ENCODE measurements at places on chromosomes 11 and 22.

GRCh38 chr11:38019072-38019775, 1421.2 kb upstream of the RAG2 start:
- DNase-seq, result no peak

- no peak for DNase-seq
Observed at GRCh38 chr11:68313574-68314202, 1.3 kb downstream of the LRP5 start.

GRCh38 chr11:2530855-2531200, 86.0 kb downstream of the KCNQ1 start:
- no peak for DNase-seq

DNA sequence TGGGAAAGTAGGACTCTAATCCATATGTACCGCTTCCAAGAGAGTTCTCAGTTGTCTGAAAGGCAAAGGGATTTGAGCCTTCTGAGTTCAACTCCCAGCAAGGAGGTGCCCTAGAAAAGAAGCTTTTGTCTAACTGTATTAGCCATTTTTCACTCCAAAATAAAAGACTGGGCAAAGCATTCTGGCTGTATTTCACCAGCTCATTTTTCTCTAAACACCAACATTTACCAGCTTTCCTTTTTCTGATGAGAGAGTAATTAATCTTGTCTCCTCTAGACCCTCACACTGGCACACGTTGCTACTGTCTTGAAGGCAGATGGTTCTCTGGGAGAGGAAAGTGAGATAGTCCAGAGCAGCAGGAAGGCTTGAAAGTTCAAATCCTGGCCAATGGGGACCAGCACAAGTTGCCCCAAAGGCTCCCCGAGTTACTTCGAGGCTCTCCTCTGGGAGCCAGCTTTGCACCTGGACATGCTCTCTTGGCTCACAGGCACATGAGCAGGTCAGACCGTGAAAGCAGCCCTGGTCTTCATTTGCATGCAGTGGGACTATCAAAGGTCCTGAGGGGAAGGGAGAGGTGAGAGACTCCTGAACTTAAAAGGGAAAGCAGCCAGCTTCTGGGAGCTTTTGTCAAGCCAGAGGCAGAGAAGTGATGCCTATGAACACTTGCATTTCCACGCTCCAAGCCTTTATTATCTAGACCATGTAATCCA, 100.0 kb downstream of the NTM start:
- no peak for DNase-seq

DNA sequence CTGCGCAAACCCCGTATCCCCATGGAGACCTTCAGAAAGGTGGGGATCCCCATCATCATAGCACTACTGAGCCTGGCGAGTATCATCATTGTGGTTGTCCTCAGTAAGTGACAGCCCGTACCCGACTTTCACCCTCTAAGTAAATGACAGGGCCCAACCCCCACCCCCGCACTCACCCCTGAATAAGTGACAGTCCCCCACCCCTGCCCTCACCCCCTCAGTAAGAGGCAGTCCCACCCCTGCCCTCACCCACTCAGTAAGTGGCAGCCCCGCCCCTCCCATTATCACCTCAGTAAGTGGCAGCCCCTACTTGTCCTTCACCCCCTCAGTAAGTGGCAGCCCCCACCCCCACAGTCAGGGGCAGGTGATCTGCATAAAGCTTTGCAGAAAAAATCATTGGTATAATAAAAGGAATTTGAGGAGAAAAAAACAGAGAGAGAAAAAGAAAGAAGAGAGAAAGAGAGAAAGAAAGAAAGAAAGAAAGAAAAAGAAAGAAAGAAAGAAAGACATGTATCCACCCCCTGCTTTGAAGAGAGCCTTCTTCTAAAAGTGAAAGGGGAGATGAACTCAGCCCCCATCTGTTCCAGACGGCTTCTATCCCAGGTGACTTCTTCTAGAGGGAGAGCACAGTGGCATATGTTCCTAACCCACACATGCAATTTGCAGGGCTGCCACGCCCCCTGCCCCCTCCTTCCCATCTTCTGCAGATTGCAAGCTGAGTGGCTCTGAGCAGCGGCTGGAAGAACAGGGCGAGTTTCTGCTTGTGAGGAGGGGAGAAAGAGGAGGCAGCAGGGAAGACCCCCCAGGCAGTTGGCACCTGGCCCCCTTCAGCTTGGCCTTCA, 12.5 kb upstream of the SMIM35 start:
- DNase-seq, result no peak

GRCh38 chr11:113663567-113663966, 42.5 kb downstream of the TMPRSS5 start:
- no peak for DNase-seq

DNA sequence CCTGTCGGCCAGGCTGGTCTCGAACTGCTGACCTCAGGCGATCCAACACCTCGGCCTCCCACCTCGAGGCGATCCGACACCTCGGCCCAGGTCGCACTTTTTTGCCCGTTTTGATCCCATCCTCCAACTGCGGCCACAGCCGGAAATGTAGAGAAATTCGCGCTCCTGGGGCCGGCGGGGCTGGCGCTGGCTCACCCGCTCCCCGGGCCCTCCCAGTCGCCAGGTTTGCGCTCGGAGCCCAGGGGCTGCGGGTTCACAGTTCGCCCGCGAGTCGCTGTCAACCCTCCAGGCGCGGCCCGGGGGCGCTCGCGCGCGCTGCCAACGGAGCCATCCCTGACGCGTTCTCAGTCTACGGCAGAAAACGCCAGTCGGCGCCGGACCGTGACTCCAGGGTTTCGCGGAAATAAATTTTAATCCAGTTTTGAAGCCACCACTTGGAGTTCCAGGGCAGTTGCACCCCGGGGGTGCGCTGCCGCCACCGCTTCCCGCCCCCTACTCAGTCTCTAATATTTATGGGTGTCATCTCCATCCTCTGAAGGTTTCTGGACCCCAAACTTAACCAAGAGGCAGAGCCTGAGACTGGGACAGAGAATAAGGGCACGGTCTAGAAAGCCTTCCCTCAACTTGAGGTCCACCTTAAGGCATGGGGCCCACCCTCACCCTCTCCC, 1.5 kb upstream of the KLHDC7B start:
- DNase-seq, result peak; percentile 67

- DNase-seq, result no peak
Observed at GRCh38 chr11:6642957-6643356, 12.7 kb downstream of the DCHS1 start.

DNA sequence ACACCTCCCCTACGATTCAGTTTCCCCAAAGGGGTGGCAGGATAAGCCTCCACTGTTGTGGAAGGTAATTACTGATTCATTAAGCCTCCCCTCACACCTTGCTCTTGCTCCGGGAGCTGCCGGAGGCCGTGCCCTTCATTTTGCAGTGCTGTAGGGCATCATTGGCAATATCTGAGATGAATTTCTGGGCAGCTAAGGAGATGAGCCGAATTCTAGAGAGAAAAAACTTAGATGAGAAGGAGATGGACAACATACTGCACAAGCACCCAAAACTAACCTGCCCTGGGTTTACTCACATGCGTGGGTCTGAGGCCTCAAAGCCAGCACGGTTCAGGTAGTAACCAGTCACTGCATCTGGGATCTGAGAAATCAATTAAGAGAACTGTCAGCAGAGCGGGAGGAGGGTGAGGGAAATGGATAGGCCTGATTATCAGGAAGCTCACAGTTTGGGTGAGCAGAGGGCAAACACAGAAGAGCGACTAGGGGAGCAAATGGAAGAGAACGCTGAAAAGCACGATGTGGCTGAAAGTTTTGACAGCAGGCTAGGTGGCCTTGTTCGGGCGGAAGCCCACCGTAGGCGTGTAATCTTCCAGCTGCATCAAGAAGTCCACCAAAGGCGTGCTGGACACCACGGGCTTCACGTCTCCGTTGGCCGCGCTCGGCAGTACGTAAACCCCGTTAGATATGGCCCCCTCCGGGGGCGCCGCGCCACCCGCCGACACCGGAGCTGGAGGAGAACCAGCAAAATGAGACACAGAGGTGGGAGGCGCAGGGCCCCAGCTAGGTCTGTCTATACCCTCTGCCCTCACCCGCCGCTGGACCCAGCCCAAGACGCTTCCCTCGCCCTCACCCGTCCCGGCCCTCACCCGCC, 689 bp downstream of the TAF10 start:
- DNase-seq, result no peak

GRCh38 chr11:116053548-116053919, 549.3 kb upstream of the CADM1 start:
- DNase-seq, result no peak

GRCh38 chr11:37916331-37916730, 1318.3 kb upstream of the RAG2 start:
- DNase-seq, result no peak

DNA sequence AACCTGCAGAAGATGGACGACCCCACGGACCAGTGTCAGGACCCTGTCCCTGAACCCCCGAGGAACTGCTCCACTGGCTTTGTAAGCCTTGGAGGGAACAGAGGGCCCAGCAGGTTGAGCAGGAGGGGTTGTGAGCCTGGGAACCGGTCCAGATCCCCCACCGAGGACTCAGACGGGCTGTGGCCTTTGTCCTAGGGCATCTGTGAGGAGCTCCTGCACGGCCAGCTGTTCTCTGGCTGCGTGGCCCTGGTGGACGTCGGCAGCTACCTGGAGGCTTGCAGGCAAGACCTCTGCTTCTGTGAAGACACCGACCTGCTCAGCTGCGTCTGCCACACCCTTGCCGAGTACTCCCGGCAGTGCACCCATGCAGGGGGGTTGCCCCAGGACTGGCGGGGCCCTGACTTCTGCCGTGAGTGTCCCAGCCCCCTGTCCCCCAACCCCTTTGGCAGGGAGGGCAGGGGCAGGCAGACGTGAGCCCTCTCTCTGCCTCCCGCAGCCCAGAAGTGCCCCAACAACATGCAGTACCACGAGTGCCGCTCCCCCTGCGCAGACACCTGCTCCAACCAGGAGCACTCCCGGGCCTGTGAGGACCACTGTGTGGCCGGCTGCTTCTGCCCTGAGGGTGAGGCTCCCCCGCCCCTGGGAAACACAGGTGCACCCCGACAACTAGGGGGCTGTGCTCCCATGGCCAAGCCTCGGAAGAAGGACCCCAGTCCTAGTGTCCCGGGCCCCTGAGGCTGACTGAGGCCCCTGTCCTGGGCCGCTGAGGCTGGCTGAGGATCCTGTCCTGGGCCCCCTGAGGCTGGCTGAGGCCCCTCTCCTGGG, 6.4 kb downstream of the MUC5AC start:
- no peak for DNase-seq

DNA sequence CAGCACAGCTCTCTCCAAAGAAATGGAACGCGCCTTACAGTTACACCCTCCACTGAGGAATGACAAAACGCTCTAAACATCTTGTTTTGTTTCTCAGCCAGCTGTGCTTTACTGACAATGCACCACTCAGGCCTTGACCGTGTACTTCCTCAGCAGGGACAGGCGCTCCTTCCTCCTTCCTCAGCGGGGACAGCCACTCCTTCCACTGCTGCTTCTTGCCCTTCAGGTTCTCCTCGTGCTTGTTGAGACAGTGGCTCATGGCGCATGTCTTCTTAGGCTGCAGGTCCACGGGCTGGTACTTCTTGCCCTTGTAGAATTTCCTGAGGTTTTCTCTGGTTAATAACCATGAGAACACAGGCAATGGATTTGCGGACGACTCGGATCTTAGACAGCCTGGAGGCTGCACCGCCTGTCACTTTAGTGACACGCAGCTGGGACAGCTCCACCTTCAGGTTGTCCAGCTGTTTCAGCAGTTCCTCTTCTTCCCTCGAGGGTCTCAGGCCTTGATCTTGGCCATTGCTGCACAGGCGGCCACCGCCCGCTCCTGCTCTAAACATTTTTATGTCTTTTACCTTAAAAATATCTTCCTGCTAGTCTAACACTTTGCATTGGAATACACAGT, 613.8 kb downstream of the BRD1 start:
- DNase-seq, result no peak

- DNase-seq, result no peak
Observed at GRCh38 chr22:33389936-33390335, 331.8 kb upstream of the SYN3 start.

DNA sequence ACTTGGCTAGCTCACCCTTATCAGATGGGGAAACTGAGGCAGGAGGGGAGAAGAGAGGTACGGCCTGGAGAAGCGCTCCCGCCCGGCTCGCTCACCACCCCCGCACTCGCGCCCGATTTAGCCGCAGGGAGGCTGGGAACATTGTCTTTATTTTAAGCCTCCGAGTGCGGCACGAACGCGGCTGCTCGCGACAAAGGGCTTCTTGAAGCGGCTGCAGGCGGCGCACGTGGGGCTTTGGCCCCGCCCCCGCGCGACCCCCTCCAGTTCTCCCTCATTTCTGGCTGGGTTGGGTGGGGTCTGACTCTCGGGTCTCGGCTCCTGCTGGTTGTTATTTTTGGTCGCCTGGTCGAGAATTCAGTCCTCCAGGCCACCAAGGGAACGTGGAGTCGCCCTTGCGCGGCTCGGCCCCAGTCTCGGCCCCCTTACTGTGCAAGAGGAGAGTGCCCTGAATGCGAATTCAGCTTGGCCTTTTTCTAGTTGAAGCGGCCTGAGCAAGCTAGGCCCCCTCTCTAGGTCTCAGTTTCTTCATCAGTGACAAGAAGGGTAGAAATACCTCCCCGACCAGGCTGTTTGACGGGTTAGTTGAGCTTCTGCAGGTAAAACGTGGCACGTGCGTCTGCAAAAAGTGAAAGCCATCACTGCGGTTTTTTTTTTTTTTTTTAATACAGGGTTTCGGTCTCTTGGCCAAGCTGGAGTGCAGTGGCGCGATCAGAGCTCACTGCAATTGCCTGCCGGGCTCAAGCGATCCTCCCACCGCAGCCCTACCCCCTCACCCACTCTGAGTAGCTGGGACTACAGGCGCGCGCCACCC, 2.6 kb upstream of the CHRM1 start:
- no peak for DNase-seq

DNA sequence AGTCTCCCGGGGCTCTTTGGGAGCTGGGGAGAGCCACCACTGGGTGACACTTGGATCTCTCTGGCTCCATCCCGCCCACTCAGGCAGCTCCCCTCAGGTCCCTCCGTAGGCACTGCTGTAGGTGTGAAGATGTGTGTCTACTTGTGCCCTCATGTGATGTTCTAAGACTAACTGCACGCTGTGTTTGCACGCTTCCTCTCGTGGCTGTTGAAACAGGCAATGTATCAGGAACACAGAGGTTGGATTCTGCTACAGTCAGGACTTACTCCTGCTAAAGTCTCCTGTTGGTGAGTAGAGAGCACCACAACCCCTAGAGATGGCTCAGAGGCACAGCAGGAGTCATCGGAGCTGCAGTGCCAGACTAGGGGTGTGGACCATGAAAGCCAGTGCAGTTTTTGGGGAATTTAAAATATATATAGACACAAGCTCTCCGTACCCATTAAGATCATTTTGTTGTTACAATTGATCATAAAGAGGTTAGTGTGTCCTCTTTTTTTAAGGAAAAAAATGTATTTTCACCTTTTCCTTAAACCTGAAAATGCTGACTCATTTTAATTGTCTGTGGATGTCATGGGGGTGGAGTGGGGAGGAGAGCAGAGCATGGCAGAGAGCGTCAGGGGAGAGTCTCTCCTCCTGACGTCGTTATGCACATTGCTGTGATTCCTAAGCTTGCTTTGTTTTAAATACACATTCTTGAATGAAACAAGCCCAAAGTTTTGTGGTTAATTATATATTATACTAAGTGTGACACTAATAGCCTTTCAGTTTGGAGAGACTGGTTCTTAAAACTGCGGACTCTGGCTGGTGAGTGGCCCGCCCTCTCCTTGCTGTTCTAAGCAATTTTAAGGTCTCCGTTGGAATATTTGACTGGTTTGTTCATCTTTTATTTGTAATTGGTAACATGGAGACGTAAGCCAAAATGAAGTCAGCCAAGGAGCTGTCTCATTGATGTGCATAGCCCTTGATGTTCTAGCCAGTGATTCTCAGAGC, 16.2 kb upstream of the CTTN start:
- DNase-seq, result no peak

Measured in stimulated activated CD8-positive, alpha-beta memory T cell treated with anti-CD3 and anti-CD28 coated beads, Interleukin-15, amount 100 ng/mL, for 1 hour (primary cell).